ENCODE measurements at places on chromosomes 1 and 21.

- no peak for DNase-seq
These were observed 242.0 kb downstream of the RHOU start for GRCh38 chr1:228977307-228977706.

- DNase-seq: no peak
These were observed 1573.5 kb downstream of the BRINP3 start for GRCh38 chr1:188904201-188904600.

DNA sequence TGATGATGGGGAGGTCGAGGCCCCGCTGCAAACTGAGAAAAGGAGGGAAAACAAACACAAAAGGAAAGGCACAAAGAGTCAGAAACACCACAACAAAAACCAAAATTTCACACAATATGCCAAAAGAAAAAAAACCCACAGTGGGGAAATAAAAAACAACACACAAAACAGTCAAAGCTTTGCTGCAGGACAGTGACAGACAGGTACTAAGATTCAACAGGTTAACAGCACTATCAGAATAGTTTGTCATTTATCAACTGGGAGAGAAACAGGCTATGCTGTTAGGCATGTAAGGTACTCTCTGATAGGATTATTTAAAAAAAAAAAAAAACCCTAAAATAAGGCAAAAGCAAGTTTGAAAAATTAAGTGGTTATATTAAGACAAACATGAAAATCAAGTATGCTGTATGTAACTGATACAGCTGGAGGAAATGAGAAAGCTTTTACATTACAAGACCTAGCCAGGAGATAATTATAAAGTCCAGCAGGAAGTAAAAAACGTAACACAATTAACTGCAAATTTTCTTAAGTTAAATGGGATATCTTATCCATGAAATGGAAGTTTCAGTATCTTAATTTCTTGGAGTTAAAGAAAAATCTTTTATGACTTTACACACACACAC lies 179.0 kb downstream of the EIF4G3 start:
- DNase-seq: no peak

GRCh38 chr21:39348040-39348354 lies 891 bp downstream of the HMGN1 start:
- DNase-seq: peak; percentile 67

GRCh38 chr1:245788269-245788668 lies 633.5 kb downstream of the KIF26B start:
- no peak for DNase-seq

DNA sequence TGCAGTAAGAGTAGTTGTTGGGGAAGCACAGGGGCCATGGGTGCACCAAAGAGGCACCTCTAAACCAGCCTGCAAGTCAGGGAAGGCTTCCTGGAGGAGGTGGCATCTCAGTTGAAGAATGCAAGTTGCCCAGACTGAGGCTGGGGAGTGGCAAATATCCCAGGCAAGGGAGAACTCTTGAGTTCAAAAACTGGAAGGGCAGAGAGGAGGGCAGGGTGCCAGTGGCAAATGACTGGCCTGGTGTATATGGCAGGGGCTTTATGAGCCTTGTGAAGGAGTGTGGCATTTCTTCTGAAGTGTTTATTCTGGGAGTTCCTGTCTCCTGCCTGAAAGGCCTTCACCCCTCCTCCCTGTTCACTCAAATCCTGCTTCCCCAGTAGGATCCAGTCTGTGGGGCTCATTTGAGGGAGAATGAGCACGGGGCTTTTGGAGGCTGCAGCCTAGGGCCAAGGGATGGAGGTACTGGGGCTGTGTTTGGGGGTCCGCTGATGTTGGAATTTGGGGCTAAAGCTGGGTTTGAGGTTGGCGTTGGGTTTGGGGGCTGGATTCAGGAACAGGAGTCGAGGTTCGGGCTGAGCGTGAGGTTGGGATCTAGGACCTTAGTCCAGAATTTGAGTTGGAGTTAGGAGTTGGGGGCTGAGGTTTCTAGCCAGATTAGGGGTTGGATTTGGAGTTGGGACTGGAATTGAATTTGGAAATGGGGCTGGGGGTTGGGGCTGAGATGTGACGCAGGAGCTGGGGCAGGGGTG lies at the start of gene TMEM125:
TMEM125 (plus strand) TSS at position 357 of the 749 bp plus-strand sequence. CDS start 2,740 bp downstream, outside the sequence.
- DNase-seq: no peak

- no peak for DNase-seq
These were observed 25.5 kb upstream of the RGS8 start for GRCh38 chr1:182709855-182710254.

GRCh38 chr1:185291652-185292051 lies 25.4 kb downstream of the IVNS1ABP start:
- peak; percentile 91 for DNase-seq

GRCh38 chr1:210251680-210252490 lies 19.3 kb downstream of the SERTAD4 start:
- DNase-seq: peak; percentile 33

DNA sequence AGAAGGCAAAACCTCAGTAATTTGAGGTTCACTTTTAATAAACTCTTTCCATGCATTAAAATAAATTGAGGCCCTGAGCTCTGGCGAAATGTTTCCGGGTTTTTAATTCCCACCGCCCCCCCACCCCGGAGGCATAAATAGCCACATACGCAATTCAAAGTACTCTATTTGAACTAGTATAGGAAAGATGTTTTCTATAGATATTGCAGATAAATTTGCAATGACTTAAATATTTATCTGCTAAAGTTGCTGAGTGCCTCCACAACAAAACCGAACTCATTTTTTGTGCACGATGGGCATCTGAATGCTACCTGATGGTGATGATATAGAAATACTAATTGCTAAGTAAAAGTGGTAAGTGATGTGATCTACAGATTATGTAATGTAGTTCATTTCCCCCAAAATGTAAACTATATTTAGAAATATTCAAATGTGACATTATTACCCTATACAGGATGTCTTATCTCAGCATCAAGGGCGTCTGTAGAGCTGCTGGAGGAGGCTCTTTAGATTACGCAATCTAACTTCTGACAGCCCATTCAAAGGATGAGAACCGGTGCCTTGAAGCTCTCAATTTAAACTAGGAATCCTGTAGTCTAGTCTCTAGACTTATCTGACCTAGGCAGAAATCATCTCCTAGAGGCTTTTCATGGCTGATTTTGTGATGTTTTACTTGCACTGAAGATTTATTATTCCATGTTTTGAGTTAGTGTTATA lies 8.5 kb downstream of the IRF2BP2 start:
- DNase-seq: peak; percentile 79

GRCh38 chr1:33902486-33903209 lies 38.8 kb downstream of the HMGB4 start:
- peak; percentile 29 for DNase-seq

DNA sequence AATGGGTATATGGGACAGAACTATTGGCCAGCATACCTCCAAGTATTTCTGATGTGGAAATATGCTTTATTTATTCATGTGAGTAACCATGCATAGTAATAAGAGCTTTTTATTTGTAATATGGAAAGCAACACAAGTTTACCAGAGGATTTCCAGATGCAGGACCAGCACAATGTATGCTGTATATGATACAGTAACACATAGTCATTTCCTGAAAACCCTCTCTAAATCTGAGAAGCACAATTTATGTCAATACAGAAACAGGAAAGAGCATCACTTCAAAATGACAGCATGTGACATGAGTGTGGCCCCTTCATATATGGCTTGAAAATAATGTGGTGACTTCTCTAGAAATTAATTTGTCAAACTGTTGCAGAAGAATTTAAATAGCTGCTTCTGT lies 1134.7 kb upstream of the ADGRL2 start:
- DNase-seq: no peak

- no peak for DNase-seq
These were observed 64.9 kb downstream of the PRKACB start for GRCh38 chr1:84208935-84209334.

- no peak for DNase-seq
These were observed 103.8 kb downstream of the SPATA17 start for GRCh38 chr1:217734973-217735372.

DNA sequence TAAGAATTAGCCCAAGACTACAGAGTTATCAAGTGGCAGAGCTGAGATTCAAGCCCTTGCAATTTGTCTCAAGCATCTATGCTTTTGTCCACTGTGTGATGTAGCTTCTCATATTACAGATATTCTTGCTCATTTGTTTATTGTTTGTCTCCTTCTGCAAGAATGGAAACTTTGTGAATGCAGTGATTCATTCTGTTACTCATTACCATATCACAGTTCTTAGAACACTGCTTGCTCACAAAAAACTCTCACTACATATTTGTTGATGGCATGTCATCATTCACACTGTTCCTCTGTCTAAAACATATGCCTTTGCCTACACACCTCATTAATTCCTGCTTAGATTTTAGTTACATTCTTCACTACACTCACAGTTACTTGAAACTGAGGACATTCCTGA lies 1198.9 kb downstream of the PLA2G4A start:
- no peak for DNase-seq

DNA sequence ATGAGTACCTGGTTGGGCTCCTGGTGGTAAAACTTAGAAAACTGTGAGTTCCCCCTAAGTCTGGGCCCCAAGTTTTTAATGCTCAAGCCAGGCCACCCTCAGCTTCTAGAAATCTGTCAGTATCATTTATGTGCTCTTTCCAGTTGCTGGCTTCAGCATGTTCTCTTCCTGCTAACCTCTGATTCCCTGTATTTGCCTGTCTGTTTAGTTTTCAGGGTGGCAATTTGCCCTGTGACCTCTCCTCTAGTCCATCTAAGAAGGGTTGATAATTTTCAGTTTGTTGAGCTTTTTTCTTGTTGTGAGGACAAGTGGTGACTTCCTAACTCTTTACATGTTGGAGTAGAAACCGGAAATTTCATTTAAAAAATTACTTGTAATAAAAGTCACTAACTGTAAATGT lies 16.0 kb upstream of the S100A10 start:
- no peak for DNase-seq

DNA sequence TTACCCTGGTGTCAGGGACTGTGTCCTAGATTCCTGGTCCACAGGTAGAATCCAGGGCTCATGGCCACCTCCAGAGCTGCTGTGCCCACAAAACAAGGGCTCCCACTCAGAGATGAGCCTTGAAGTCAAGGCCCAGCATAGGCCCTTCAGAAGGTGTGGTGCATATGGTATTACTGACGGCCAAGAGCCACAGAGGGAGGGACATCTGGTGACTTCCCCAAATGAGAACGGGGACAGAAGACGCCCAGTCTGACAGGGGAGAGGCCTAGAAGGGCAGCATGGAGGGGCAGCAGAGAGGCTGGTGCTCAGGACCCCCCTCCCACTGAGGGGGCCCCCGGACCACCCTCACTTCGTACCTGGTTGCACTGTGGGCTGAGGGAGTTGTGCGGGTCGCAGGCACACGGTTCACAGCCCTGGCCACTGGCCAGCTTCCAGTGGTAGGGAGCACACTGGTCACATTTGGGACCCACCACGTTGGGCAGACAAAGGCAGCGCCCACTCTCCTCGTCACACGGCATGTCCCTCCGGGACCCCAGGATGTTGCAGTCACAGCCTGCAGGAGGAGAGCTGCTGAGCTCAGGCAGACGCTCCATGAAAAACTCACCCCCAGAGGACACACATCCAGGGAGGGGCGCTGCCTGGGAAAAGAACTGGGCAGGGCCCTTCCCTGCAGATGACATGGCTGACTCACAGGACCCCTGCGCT lies 25.0 kb downstream of the LAMB3 start:
- peak; percentile 27 for DNase-seq

DNA sequence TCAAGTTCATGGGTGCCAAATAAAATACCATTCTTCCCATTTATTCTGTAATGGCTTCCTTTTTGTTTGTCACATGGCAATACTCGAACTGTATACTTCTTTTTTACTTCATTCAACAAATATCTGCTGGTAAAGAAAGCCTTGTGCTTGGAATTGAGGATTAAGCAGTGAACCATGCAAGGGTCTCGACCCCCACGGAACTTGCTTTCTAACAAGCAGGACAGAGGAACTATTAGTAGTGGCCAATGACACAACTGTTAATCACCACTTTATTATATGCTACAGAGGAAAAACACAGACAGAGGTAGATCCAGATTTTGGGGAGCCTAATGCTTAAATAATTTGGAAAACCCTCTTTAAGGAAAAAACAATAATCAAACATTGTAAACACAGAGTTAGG lies 542.2 kb downstream of the DPYD start:
- DNase-seq: no peak
